ENCODE measurements at places on chromosomes 1 and 21.
A peak's percentile ranks its signal among the peaks of the same experiment; 100 is the strongest.

DNA sequence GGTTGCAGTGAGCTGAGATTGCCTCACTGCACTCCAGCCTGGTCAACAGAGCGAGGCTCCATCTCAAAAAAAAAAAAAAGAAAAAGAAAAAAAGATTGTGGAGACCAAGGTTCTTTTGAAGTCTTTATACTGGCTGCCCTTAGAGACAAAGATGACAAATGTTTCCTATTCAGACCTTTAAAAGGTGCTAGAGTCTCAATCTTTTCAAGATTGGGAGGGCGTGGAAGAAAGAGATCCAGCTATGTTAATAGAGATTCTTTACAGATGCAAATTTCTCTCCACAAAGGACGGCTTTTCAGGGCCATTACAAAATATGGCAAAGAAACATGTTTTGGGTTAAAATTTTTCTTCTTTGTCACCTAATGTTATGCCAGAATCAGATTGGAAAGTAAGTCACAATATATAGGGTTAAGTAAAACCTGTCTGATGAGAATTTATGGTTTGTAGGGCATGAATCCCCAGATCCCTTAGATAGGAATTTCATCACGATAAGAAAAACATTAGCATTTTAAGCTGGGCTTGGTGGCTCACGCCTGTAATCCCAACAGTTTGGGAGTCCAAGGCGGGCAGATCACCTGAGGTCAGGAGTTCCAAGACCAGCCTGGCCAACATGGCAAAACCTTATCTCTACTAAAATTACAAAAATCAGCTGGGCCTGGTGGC lies 13.0 kb upstream of the MORC3 start:
- no peak for DNase-seq

- peak; percentile 60 for DNase-seq
These were observed 61.8 kb upstream of the NBL1 start for GRCh38 chr1:19582318-19582717.

- DNase-seq, result no peak
These were observed 9.2 kb downstream of the PDZK1IP1 start for GRCh38 chr1:47180603-47181094.

DNA sequence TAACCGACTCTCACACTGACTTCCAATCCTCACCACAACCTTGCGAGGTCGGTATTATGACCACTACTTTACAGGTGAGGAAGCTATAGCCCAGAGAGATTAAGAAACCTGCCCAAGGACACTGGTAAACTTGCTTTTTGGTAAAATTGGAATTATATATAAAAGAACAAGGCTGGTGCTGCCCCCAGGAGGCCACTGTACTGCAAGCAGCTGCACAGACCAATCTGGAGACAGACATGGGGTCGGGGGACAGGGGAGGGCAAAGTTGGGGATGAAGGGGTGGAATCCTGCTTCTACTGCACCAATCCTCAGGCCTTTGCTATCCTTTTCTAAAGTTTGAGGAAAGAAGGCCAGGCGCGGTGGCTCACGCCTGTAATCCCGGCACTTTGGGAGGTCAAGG lies 280.8 kb downstream of the SPATA17 start:
- DNase-seq, result no peak

GRCh38 chr1:26677306-26678115 lies 18.3 kb upstream of the ARID1A start:
- peak; percentile 19 for DNase-seq

- no peak for DNase-seq
These were observed 161.0 kb upstream of the KAZN start for GRCh38 chr1:14437417-14437918.

DNA sequence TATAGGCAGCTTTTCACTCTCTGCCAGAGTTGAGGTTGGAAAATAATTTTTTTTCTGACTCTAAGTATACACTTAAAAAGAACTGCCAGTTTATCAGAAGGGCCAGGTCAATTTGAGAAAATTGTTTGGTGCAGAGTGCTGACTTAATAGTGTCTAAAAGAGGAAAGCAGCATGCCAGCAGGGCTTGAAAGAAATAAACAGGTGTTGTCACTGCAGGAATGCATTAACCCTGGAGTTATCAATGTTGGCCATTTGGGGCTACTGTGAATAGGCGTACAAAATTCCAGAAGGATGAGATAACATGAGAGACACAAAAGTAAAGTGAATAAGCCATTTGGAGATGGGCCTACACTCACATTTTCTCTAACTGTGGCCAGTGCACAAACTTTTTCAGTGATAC lies 220.6 kb upstream of the PLD5 start:
- DNase-seq, result no peak

GRCh38 chr1:159076438-159077119 lies at the start of gene AIM2:
Gene AIM2, minus strand, starts transcription at chr1:159076766. Its CDS starts 3,267 bp downstream, at chr1:159073499.
- peak; percentile 50 for DNase-seq

GRCh38 chr1:167923324-167924056 lies 9.6 kb upstream of the ADCY10 start:
- DNase-seq, result no peak
